Occipital lobe (tissue), 3 donors: ENCODE measurements at places on chromosomes 5 and 9. TPM values are rescaled to one million over a fixed set of nuclear protein-coding genes. Genes with fewer than 3 reads are reported as not detected.

VPS13A gene
- total RNA-seq, result 45.9 TPM

CCNH gene
- 184 TPM for total RNA-seq

CNTLN gene
- 16.5 TPM for total RNA-seq

PPP3R2 gene
- not detected for total RNA-seq

PIP5KL1 gene
- 1.4 TPM for total RNA-seq

PCDHGA5 gene
- total RNA-seq, result 6.6 TPM

ERCC8 gene
- total RNA-seq, result 34.6 TPM

CDH10 gene
- 50.1 TPM for total RNA-seq

FOXD4L5 gene
- 0.47 TPM for total RNA-seq

FOXD4L4 gene
- 0.78 TPM for total RNA-seq

CCDC180 gene
- total RNA-seq, result 8.1 TPM

PROP1 gene
- not detected for total RNA-seq

NR5A1 gene
- under 0.01 TPM for total RNA-seq

C1QTNF3 gene
- 11.7 TPM for total RNA-seq

AIF1L gene
- total RNA-seq, result 17.8 TPM

OBP2B gene
- not detected for total RNA-seq

CDH6 gene
- total RNA-seq, result 21.5 TPM

SHC3 gene
- 51.5 TPM for total RNA-seq

CYLC2 gene
- not detected for total RNA-seq

RGS7BP gene
- 17.6 TPM for total RNA-seq

PTPN3 gene
- total RNA-seq, result 5.3 TPM

CER1 gene
- not detected for total RNA-seq

ADGRD2 gene
- not detected for total RNA-seq

CDK9 gene
- total RNA-seq, result 45.1 TPM

PAEP gene
- total RNA-seq, result not detected

GCNT4 gene
- 1.7 TPM for total RNA-seq

PTPRD gene
- total RNA-seq, result 336 TPM

CARD9 gene
- total RNA-seq, result 0.47 TPM

ABL1 gene
- 25.1 TPM for total RNA-seq

AQP7 gene
- not detected for total RNA-seq

NUTM2G gene
- total RNA-seq, result not detected

INSL4 gene
- not detected for total RNA-seq

DMRT3 gene
- 0.16 TPM for total RNA-seq
